Stimulated activated CD4-positive, alpha-beta T cell treated with anti-CD3 and anti-CD28 coated beads, Interleukin-12 subunit alpha, Interleukin-12 subunit beta, amount 100 ng/mL, for 48 hours (primary cell): ENCODE measurements at places on chromosomes 12 and 14.

DNA sequence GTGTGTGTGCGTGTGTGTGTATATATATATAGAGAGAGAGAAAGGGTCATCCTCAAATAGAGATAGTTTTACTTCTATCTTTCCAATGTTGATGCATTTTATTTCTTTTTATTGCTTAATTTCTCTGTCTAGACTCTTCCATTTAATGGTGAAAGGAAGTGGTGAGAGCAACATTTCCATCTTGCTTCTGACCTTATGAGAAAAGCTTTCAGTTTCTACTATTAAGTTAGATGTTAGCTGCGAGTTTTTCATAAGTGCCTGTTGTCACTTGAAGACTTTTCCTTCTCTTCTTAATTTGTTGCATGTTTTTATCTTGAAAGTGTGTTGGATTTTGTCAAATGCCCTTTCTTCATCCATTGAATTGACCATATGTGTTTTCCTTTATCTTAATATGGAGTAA is 304.4 kb upstream of the FAR2 start:
- no peak for DNase-seq

DNA sequence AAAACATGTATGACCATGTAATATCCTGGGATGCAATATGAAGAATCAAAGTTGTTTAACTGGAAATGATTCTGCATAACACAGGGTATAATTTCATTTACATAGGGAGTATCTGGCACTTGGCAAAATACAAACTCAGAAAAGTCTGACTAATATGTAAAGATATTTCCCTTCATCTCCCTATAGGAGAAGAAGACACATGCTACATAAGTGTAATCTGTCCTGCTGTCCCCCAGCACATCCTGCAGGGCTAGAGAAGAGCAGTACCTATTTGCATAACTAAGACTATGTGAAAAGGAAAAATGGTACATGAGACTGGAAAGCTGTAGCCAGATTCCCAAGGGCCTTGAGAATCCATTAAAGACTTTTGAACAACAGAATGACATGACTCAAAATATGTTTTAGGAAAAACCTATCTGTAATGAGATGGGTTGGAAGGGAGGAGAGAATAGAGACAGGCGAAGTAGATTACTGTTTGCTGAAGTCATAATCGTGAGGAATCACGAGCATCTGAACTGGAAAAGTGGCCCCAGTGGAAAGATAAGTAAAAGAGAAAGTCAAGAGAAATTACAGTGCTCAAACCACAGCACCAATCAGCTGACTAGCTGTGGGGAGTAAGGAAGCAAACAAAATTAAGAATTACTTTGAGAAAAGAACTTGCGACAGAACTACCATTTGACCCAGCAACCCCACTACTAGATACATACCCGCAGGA is 155.1 kb upstream of the HMGA2 start:
- DNase-seq = no peak

DNA sequence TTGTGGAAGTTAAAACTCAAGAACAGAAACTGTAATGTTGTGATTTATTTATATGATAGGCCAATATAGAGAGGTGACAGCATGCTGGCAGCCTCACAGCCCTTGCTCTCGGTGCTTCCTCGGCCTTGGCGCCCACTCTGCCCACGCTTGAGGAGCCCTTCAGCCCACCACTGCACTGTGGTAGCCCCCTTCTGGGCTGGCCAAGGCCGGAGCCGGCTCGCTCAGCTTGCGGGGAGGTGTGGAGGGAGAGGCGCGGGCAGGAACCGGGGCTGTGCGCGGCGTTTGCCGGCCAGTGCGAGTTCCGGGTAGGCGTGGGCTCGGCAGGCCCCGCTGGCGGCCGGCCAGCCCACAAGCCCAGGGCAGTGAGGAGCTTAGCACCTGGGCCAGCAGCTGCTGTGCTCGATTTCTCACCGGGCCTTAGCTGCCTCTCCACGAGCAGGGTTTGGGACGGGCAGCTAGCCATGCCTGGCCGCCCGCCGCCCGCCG is 65.8 kb upstream of the SLC8A3 start:
- DNase-seq = peak; percentile 1

- DNase-seq = no peak
These were observed 1.1 kb downstream of the KLHL28 start for GRCh38 chr14:44960646-44961045.

DNA sequence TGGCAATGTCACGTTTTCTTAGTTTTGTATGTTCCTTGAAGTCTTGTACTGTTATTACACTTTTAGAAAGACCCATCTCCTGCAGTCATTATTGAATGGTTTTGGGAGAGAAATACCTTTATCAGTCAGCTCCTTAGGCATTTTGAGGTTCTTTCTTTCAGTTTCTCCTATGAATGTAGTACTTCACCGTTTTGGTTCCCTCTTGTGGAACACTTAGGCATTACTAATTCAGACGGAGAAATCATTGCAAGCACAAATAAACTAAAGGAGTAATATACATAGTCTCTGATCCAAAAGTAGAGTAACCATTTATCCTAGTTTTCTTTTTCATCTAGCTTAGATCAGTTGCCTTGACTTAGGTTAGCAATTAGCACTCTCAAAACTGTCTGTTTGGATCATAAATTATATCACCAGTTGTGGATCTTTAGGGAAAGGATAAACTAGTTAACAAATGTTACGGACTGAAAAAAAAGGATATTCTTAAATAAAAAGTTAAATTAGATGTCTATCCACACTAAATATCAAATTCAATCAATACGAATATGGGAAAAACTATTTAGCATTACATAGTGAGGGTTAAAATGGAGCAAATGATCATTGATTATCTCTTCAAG is 1538.3 kb upstream of the SEL1L start:
- DNase-seq = no peak

DNA sequence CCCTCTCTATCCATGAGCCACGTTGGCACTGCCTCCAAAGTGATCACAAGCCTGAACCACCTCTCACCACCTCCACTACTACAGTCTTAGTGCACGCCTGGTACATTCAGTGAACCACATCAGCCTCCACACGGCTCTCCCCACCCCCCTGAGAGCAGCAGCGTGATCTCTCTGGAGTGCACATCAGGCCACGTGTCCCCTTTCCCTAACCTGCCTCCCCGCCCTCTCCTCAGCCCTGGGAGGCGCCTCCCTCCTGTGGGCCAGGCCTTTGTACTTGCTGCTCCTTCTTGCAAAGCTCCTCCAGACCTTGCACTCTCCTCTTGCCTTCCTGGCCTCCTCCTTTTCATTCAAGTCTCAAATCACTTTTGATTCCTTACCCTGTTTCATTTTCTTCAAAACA is 49.8 kb downstream of the SLC6A12 start:
- DNase-seq = no peak

GRCh38 chr12:15558915-15559528 is 230.2 kb downstream of the EPS8 start:
- DNase-seq = no peak

GRCh38 chr14:24843494-24843893 is 206.5 kb downstream of the STXBP6 start:
- no peak for DNase-seq
